ENCODE measurements at places on chromosomes 13 and 19.

- no peak for DNase-seq
Observed at GRCh38 chr19:9877780-9878510, 42.8 kb downstream of the PIN1 start.

DNA sequence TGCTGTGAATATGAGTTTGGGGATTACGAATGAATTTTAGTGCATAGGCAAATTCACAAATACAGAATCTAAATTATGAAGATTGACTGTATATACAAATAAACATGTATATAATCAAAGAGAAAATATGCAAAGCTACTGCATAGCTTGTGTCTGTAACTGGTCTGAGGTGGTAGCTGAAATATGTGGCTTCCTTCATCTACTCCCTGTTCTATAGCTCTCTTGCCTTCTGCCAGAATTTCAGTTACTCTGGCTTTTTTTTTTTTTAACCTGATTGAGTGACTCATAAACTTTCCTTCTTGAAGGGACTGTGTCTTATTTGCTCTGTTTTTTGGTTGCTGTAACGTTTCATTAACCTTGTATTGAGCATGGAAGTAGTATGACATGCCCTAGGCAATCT is 26.6 kb downstream of the DNAJC3 start:
- no peak for DNase-seq

GRCh38 chr19:6465006-6465405 is 935 bp downstream of the CRB3 start:
- DNase-seq = no peak

- DNase-seq = no peak
Observed at GRCh38 chr19:5152013-5152763, 183.3 kb downstream of the KDM4B start.

GRCh38 chr19:52622261-52622660 is 15.9 kb downstream of the ZNF83 start:
- DNase-seq = no peak

DNA sequence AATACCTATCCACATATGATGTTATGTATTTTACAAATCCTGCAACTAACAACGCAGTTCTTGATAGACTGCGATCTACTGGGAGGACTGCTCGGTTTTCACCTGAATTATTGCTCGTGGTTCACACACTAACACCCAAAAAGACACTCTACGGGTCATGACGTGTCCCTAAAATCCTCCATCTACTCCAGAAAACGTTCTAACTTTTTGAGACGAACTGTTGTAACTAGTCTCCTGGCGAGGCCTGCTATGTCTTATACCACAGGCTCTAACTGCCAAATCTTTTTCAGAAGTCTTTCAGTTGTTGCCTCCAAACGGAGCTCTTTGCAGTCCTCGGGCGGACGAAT is 108.2 kb downstream of the KCNRG start:
- no peak for DNase-seq

GRCh38 chr13:75766636-75767035 is 130.5 kb downstream of the LMO7 start:
- DNase-seq = no peak

DNA sequence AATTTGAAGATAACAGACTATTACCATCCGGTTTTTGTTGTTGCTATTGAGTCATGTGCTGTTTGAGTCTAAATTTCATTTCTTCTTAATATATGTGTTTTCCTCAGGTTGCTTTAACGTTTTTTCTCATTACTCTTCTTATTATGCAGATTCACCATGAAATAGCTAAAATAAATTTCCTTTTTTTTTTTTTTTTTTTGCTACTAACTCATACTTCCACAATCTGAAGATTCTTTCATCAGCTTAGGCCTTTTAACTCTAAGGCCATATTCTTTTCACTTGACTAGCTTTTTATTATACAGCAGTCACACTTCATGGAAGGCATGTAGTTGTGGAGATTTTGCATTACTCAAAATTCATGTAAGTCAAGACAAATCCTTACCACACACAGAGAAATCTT is 23.9 kb upstream of the RCBTB2 start:
- no peak for DNase-seq

DNA sequence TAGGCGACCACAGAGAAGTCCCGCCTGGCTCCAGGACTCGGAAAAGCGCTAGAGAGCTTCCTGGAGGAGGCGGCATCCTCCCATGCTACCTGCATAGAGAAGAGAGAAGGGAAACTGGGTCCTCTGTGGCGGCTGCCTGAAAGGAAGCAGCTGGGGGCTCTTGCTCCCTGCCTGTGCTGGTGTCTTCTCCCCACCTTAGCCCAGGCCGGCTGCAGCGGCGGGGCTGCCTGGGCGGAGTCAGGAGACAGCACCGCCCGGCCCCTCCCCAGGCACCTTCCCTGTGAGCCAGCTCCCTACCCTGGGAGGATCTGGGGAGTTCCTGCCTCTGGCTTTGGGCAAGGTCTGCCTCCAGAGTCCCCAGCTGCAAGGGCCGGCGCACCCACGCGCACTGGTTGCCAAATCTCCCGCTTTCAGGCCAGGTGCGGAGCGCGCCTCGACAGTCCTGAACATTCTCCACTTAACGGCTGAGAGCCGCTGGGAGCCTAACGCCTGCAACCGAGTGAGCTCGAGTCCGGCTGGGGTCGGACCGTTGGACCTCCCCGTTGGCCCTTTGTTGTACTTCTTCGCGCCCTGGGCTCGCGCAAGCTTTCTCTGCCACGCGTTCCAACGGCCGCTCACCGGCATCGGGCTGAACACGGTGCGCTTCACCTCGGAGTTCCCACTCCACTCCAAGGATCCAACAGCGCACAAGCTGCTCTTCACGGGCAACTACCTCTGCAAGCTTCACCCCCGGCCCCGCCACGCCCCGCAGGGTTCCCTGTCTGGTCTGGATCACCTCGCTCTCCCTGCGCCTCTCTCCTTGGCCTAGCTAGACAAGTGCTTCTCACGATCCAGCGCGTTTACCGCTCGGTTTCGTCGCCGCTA is 21.8 kb upstream of the ZNF30 start:
- no peak for DNase-seq

DNA sequence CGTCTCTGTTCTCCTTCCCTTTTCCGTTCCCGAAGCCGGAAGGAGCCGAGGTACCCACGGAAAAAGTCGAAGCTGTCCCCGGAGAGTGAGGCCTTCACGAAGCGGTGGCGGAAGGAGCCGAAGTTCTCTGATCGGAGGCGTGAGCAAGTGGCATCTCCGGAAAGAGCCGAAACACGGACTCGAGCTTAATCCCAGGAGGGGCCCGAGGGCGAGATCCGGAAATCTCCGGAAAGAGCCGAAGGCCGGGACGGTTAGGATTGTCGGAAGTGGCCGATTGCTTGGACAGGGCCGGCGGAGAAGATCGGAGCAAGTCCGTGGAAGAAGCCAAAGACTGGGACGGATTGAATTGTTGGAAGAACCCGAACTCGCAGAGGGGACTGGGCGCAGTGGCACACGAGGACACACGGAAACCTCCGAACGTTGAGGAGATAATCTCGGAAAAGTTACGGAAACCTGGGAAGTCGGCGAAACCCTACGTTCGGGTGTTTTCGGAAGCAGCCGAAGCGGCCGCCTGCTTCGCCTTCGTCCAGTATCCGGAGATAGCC is 440 bp upstream of the U2AF2 start:
- peak; percentile 99 for DNase-seq

DNA sequence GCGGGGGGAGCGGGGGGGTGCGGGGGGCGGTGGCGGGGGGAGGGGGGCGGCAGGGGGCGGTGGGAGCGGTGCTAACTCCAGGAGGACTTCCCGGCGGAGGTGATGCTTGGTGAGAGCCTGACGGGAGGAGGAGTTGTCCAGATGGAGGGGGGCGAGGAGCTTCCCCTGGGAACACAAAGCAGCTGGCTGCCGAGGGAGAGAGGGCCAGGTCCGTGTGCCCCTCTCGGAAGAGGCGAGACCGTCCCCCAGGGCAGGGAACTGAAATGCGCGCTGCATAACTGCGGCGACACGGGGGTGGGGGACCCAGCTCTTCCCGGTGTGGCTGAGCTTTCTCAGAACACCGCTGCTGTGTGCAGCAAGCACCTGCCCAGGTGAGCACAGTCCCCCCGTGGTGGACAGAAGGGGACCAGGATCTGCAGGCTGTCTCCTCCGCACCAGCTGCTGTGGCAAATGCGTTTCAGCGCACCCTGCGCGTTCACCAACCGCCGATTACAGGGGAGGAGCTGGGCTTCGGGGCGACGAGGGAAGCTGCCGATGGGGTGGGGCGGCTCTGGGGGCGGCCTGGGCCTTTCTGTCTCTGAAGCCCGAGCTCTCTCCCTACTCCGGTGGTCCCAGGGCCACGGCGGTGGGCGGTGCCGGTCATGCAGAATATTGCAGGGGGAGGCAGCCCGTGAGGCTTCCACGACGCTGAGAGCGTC is 54.7 kb upstream of the F7 start:
- no peak for DNase-seq

DNA sequence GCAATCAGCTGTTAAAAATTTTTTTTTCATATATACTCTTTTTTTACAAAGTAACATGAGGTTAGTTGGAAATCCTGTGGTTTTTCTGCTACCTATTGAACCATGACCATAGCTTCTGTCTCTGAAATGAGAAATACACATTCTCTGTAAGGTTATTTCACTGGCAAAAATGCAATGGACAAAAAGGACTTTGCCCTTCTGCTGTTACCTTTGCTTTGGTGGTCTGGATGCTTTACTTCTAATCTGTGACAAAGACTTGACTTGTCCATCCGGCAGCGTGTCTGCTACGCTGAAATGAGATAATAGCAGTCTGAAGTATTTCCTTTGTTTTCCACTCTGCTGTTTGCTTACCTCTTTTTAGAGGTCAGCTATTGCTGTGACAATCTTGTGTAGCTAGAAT is 412.8 kb downstream of the SLITRK6 start:
- DNase-seq = no peak

GRCh38 chr13:95710313-95710712 is 33.4 kb downstream of the DNAJC3 start:
- no peak for DNase-seq

GRCh38 chr13:88429862-88430261 is 758.7 kb downstream of the SLITRK5 start:
- no peak for DNase-seq

- no peak for DNase-seq
Observed at GRCh38 chr19:1862424-1863327, 703 bp downstream of the KLF16 start.

DNA sequence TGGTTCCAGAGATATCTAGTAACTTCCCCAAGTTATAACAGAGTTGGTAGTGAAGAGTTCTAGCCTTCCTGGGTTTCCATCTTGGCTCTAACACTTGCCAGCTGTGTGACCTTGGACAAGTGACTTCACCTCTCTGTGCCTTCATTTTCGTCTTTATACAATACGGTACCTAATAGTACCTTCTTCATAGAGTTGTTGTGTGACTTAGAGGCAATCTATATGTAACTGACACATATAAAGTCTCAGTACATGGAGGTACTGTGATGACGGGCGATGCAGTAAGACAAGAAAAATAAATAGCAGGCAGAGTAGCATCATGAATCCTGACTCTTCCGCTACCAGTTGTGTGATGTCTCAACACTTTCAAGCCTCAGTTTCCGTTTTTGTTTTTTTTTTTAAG is 8.0 kb upstream of the CLASRP start:
- DNase-seq = no peak
